G401 (cell line): ENCODE measurements at places on chromosomes 7 and 10.

DNA sequence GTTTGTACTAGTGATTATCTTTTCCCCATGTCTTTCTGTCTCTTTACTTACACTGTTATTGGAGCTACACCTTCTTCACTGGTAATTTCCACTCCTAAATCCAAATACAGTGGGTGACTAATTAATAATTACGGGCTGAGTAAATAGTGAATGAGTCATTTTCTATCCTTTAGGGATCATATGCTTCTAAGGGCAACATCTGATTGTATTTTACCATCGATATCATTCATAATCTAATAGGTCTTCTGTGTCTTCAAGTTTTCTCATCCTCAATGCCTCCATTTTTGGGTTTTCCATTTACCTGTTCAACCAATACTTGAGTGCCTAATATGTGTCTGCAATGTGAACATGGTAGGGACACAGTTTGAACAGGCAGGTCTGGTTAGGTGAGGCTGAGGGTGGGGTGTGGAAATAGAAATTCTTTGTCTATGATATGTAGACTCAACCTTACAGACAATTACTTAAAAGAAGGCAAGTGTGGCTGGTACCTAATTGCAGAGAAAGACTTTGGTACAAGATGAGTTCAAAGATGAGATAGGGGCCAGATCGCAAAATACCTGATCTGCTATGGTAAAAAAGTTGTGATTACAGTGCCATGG lies 5.9 kb upstream of the DHX32 start:
- DNase-seq: no peak

GRCh38 chr10:116126954-116127695 lies 145.9 kb downstream of the GFRA1 start:
- DNase-seq: no peak

DNA sequence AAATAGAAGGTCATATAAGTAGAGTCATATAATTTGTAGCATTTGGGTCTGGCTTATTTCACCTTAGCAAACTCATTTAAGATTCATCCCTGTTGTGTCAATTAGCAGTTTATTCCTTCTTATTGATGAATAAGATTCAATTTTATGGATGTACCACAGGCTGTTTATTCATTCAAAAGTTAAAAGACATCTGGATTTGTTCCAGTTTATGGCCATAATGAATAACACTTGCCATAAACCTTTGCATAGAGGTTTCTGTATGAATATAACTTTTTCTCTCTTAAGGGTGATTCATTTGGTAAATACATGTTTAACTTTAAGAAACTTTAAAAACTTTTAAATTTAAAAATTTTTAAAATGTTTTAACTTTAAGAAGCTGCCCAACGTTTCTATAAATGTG lies 66.4 kb downstream of the CPED1 start:
- DNase-seq: no peak

GRCh38 chr10:7493996-7494395 lies 83.2 kb upstream of the SFMBT2 start:
- no peak for DNase-seq

- no peak for DNase-seq
These were observed 21.6 kb upstream of the TRIL start for GRCh38 chr7:28979776-28980175.

GRCh38 chr7:55567571-55567970 lies 4.7 kb downstream of the VOPP1 start:
- no peak for DNase-seq

DNA sequence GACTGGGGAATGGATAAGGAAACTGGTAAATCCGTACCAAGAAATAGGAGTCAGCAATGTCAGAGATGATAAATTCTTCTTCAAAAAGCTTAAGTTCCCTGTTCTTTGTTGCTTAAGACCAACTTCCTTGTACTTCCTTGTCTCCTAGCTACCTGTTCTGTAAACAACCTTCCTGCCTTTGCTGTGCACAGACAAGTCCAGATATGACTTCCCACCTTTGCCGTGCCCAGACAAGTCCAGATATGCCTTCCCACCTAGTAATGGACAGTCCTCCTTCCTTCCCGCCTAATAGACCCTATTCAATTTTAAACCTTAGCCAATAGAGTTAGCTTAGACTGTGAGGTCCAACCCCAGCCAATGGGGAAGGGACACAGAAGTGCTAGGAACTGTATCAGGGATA lies 2.5 kb upstream of the ZNF33A start:
- DNase-seq: no peak

DNA sequence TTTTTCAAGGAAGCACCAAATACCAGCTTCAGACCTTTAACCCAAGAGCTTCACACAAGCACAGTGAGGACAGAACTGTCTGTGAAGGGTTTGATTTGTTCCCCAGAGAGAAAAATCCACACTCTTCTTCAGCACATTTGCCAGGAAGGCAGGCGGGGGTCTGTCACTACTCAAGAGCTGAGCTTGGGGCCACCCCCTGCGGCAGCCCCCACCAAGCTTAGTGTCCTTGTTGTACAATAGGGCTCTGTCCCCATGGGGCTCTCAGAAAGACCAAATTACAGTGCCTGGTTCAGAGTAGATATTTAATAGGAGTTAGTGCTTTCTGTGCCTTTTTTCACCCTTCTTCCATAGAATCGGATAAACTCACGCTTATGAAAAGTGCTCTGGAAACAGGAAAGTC lies 12.4 kb downstream of the ECHDC3 start:
- no peak for DNase-seq

- DNase-seq: no peak
These were observed 32.6 kb upstream of the MXI1 start for GRCh38 chr10:110174816-110175215.

GRCh38 chr7:74182453-74183090 lies 8.4 kb downstream of the EIF4H start:
- peak; percentile 67 for DNase-seq

DNA sequence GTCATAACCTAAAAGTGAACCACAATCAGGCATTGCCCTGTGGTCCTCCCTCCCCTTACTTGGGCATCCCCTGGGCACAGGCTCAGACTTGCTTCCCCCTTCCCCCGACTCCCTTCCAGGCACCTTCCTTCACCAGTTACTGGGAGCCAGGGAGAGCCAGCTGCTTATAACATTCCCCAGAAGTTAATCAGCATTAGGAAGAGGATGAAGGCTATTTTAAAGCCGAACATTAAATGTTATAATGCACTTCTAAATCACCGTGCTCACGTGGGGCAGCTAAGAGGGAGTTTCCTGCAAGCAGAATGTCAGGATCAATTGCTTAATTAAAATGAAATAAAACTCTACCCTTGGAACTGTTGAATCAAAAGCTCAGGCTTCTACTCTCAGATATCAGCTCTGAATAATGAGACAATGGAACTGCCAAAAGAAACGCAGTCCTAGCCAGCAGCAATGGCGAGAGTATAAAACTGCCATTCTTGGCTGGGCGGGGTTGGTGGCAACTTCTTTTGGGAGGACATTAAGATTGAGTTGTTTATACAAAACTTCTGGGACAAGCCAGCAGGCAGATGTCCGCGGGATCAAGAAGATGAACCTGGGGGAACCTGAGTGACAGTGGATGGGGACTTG lies 169.5 kb downstream of the FANK1 start:
- no peak for DNase-seq

DNA sequence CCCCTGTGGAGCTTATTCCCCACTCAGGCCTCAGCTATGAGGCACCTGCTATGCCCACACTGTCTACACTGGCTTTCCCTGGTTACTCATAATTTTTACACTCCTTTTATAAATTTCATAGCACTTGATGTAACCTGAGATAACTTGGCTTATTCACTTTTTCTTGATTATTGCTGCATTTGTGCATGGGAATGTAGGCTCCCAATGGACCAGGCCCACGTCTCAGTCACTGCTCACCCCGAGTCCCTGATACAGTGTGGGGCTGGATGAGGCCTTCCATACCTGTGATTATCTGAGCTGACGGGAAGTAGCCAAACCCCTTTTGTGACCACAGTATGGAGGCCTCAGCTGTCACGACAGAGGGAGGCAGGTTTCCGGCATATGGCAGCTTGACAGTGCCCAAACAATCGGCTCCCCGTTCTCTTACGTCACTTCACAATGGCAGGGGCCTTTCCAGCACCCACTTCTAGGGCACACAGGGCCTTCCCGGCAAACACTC lies 645.3 kb downstream of the ACTR3B start:
- DNase-seq: no peak

GRCh38 chr10:23419655-23420329 lies 19.1 kb upstream of the OTUD1 start:
- DNase-seq: no peak

GRCh38 chr10:21396889-21397288 lies 128.6 kb downstream of the SKIDA1 start:
- DNase-seq: no peak
